Aorta (tissue), 5 donors: ENCODE measurements at places on chromosomes 7 and 10. TPM values are rescaled to one million over a fixed set of nuclear protein-coding genes. Genes with fewer than 3 reads are reported as not detected.

Gene C7orf33
- not detected for polyA plus RNA-seq

Gene MOGAT3
- 5.4 TPM for polyA plus RNA-seq

Gene OR6B1
- not detected for polyA plus RNA-seq

Gene HOXA1
- polyA plus RNA-seq = 0.88 TPM

Gene NCAPG2
- 2.9 TPM for polyA plus RNA-seq

Gene TMEM140
- polyA plus RNA-seq = 21.1 TPM

Gene POU6F2
- not detected for polyA plus RNA-seq

Gene C1GALT1
- 5.0 TPM for polyA plus RNA-seq

Gene GCK
- polyA plus RNA-seq = 2.1 TPM

Gene FFAR4
- polyA plus RNA-seq = 0.63 TPM

Gene LRMDA
- 7.4 TPM for polyA plus RNA-seq

Gene FAM204A
- 54.4 TPM for polyA plus RNA-seq

Gene OPALIN
- not detected for polyA plus RNA-seq

Gene COL28A1
- polyA plus RNA-seq = 0.63 TPM

Gene COX15
- polyA plus RNA-seq = 10.0 TPM
